Memory B cell (primary cell): ENCODE measurements at places on chromosomes 16 and 17.

DNA sequence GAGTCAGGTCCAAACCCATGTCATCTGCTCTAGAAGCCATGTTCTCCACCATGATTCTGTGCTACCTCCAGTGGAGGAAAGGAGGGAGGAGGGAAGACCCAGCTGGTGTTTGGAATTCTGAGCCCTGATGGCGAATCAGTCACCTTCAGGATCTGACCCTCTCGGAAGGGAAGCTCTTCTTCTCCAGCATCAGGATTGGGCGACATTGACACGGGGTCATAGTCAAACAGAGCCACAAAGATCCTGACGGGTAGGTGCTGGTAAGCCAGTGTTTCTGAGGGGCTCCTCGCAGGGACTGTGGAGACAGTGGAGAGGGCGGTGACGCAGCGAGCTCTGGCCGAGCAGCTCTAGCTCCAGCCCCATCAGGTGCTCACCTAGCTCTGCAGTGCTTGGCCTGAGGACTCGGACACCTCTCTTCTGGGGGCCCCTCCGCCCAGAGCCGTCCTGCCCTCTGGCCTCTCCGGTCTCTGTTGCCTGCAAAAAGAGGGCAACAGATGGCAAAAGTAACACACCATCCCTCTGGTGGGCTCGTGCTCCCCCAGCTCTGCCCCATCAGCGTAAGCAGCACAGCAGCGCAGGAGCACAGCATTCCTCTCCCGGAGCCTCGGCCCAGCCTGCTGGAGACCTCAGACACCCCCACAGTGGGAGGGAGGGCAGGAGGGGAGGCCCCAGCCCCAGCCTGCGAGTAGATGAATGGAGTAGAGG is 21.0 kb downstream of the TSPOAP1 start:
- DNase-seq: no peak

GRCh38 chr17:6215071-6216035 is 145.2 kb downstream of the WSCD1 start:
- no peak for DNase-seq

DNA sequence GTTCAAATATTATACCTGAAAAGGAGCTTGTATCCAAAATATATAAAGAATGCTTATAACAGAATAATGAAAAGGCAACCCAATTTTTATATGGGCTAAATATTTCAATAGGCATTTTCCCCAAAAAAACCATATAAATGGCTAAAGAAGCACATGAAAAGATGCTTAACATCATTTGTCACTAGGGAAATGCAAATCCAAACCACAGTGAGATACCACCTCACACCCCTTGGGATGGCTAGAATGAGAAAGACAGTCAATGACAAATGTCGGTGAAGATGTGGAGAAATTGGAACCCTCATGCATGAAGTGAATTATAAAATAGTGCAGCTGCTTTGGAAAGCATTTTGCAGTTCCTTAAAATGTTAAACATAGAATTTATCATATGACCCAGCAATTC is 3.1 kb downstream of the TNFRSF13B start:
- no peak for DNase-seq

GRCh38 chr16:1812732-1813163 is 13.9 kb downstream of the HAGH start:
- DNase-seq: no peak

DNA sequence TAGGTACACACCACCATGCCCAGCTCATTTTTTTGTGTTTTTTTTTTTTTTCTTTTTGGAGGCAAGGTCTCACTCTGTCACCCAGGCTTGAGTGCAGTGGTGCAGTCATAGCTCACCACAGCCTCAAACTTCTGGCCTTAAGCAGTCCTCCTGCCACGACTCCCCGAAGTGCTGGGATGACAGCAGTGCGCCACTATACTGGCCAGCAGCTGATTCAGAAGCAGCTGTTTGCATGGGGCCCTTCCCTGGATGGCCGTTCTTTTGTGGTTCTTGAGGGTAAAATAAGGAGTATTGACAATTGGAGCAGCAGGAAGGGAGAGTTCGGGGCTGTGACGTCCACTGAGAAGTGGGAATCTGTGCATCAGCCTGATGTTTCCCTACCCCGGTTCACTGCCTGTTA is 41.6 kb downstream of the KIAA0513 start:
- DNase-seq: no peak
